Central memory CD8-positive, alpha-beta T cell (primary cell): ENCODE measurements at places on chromosomes 3 and 15.
A peak's percentile ranks its signal among the peaks of the same experiment; 100 is the strongest.

- DNase-seq: no peak
Measured at GRCh38 chr15:83961311-83961710, 274.3 kb upstream of the GOLGA6L4 start.

DNA sequence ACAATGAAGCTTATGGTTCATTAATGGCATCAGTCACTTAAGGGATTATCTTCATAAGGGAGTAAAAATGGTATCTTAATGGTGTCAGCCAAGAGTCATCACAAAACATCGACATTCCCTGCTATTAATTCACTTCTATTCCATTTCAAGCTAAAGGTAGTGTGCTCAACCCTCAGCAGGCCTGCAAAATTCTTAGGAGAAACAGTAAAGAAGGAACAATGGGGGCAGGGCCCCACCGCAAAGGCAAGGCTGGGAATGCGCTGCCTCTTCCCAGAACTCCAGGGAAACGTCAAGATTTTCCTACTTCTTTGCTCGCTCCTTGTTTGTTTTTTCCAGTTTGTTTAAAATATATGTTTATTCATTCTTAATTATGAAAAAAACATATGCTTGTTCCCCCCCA, 187.3 kb upstream of the TSC22D2 start:
- DNase-seq: no peak

GRCh38 chr3:18047052-18047451, 304.6 kb upstream of the TBC1D5 start:
- no peak for DNase-seq

- no peak for DNase-seq
Measured at GRCh38 chr3:119550192-119550910, 9.1 kb downstream of the CD80 start.

GRCh38 chr3:57597127-57597923, at the start of gene ARF4:
Gene ARF4, minus strand, starts transcription at chr3:57597344. Its CDS starts 204 bp downstream, at chr3:57597140.
- peak; percentile 100 for DNase-seq

GRCh38 chr15:39251413-39252133, 329.3 kb upstream of the THBS1 start:
- no peak for DNase-seq

DNA sequence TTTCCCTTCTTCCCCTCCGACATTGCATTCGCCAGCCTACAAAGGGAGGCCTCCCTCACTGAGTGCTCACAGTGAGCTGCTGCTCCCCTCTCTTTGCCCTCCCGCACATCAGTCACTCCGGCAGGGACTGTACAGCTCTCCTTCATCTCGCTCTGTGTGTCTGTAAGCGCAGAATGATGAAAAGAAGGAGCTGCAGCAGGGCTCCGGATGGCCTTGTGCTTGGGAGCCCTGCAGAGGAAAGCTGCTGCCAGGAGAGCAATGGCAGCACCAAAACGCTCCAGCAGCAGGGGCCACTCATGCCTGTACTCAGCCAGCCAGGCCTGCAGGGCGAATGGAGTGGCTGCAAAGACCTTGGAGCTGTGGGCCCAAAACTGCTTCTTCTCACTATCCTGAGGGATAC, 107.0 kb upstream of the NSMCE3 start:
- DNase-seq: no peak

- DNase-seq: no peak
Measured at GRCh38 chr3:138479438-138479863, 45.0 kb downstream of the ESYT3 start.

- no peak for DNase-seq
Measured at GRCh38 chr15:39013262-39013661, 448.6 kb upstream of the RASGRP1 start.

- no peak for DNase-seq
Measured at GRCh38 chr3:193737191-193737751, 144.3 kb downstream of the OPA1 start.

DNA sequence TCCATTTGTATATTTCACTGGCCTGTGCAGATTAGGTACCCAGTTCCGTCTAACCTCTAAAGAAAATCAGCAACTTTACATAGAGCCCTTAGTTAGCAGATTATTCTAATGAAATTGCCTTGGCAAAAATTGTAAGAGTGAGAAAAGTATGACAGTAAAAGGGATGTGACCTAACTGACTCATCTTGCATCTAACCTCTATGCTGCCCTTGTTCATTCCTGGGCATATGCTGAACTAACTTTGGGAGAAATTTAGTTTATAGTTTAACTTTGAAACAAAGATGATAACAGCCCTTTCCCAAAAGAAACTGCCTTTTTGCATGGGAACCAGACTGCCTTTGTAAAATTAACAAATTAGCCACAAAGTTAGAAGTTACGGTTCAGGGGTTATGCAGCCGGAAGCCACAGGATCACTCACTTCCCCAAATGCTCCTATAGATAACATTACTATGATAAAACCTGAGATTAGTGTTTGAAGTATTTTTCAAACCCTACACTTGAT, 839.8 kb upstream of the ALCAM start:
- no peak for DNase-seq

DNA sequence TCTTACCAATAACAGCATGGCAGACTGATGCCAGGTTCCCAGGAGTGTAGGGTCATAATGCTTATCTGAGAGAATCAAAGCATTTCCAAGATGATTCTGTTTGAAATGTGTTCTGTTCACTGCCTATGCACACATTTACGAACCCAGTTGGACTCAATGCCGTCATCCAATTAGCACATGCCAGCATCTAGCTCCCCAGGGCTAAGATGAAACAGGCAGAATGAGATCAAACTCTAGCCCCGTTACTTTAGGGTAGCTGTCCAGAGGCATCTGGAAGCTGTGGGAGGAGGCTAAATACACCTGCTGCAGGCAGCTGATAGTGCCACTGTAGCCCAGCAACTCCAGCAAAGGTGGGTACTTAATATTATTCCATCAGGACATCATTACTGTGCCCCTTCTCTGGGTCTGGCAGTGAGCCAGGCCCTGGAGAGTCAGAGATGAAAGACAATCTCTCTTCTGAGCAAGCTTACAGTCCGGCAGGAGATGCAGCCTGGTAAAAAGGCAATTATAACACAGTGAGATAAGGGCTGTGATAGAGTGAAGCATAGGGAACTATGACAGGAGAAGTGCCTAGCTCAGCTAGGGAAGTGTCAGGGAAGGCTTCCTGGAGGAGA, 156.4 kb upstream of the PPP2R3A start:
- no peak for DNase-seq

GRCh38 chr3:119681279-119681678, 4.1 kb upstream of the COX17 start:
- DNase-seq: no peak
